ENCODE measurements at places on chromosomes 7 and 10.
A peak's percentile ranks its signal among the peaks of the same experiment; 100 is the strongest.

DNA sequence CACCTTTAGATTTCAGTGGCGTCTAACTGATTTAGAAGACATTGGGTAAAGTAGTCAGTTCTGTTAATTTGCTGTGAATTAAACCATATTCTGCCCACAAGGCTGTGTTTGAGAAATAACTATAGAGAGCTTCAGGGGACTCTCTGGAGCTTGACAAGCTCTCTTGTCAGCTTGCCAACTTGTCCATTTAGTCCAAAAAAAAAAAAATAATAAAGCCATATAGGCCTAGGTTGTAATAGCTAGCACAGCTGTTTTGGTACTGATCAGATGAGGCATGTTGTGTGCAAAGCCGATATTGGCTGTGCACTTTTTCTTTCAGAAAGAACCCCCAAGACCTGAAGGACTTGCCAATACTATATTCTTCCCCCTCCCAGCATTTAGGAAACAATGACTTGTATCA lies 20.2 kb upstream of the ZNF282 start:
- DNase-seq: no peak

DNA sequence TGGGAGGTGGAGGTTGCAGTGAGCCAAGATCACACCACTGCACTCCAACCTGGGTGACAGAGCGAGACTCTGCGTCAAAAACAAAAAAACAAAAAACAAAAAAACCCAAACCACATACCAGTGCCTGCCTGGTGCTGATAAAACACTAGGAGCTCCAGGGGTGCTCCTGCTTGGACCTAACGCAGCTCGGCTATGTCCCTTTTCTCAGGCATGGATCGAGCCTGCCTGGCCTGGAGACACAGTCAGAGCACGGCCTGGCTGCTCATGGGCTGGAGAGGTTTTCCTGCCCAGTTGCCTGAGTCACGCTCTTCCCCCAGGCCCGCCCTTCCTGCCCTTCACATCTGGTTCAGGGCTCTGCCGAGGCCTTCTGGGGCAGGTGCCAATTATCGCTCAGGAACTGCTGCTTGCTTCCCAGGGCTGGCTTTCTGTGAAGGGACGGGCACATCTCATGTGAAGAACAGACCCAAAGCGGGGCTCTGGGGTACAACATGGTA lies 12.6 kb upstream of the NPFFR1 start:
- peak; percentile 87 for DNase-seq

DNA sequence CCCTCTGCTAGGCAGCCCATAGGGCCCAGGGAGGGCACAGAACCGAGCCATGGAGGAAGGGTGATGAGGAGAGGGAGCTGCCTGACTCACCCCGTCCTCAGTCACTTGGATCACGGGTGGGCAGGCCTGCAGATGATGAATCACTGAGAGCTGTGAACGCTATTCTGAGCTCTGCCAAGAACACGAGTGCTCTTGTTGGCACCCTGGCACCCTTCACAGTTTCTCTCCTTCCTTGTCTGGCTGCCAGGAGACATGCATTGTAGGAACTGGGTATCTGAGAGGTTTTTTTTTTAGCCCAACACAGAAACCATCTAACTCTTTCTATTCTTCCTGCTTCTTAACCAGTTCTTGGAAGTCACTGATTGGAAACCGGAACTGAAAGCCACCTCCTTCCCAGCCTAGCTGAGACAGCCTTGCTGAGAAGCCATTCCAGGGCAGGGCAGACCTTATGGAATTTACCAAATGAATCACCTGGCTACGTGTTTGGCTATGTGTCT lies 82.1 kb downstream of the SLC37A3 start:
- no peak for DNase-seq

- DNase-seq: no peak
These were observed 52.3 kb upstream of the GJD4 start for GRCh38 chr10:35552650-35553342.

DNA sequence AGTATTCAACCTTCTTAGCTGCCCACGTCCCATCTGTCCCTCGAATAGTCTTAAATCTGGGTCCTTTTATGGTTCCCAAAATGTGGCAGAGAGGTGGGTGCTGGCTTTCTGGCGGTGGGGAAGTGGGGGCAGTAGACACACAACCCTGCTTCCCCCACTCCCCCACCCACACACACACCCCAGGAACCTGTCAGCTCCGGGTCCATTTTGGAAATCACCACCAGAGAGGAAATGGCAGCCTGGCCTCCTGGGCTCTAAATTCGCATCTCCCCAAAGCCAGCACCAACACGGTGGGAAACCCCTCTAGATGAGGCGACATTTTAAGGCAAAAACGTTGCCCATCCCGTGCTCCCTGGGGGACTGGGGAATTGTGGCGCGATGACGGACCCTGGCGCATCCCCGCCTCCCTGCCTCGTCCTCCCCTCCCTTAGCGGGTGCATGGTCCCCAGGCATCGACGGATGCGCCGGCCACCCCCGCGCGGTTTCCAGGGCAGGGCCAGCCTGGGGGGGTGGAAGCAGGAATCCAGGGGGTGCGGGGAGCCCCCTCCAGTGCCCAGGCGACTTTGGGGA lies 702 bp downstream of the TMEM130 start:
- no peak for DNase-seq

DNA sequence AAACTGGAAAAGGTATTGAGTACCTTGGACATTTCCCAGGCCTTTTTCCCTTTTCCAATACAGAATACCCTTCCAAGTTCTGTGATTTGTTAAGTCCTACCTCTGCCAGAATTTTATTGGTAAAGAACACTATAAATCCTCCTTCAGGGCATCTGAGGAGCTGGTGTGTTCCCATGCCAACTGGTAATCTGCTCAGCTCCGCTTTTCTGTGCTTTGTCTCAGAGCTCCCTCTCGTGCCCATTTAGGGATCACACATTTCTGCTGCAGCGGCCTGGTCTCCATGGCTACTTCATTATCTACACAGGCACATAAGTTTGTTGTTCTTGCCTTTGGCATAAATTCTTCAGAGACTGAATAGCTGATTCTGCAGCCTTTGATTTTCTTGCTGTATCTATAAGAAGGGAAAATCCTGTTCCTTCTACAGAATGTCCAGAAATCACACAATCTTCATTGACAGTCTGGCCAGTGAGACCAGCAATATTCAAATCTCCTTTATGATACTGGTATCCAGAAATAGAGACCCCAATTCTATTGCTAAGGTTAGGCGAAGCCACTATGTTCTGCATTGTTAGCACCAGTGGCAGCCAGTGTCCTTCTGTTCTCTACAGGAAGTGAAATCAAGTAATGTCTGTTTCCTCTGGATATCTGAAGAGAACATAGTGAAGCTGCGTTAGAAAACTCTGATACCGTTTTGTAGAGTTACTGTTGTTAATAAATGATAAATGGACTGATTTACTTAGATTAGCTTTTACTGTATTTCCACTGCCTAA lies 51.9 kb downstream of the DENND11 start:
- peak; percentile 81 for DNase-seq

GRCh38 chr7:44373418-44373740 lies 48.0 kb upstream of the CAMK2B start:
- no peak for DNase-seq

- DNase-seq: peak; percentile 47
These were observed 39.5 kb downstream of the DIP2C start for GRCh38 chr10:649798-650440.

- DNase-seq: no peak
These were observed 23.4 kb downstream of the HYCC1 start for GRCh38 chr7:22990588-22990949.

DNA sequence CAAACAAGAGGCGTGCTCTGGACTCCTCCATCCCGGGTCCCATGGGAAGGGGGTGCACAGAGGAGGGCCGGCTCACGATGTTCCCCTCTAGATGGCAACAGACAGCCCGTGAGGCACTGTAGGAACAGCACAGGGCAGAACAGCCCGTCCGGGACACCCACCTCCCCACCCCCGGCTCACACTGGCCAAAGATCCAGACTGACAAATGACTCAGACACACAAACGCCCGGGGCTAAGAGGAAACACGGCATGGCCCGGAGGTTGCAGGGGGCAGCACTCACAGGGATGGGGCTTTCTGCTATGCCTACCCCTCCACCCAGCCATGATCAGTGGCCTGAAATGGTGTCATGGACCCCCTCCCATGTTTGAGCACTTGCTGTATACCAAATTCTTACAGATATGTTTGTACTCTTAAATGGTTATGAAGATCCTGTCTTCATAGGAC lies 4.9 kb upstream of the ELN start:
- peak; percentile 62 for DNase-seq

DNA sequence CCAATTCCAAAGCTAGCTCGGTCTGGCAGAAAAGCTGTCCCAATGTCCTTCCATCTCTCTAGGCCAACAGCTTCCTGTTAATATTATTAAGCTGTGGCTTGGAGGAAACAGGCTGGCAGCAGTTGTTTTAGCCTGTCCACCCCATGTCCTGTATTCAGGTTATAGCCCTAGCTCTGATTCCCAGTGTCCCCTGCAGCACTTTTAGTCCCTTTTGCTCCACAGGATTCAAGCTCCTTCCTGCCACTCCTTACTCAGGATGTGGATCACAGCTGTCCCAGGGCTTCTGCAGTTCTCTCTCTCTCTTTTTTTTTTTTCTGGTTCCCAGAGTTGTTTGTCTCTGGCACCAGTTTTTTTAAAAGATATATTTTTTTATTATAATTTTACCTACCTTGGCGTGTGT lies 85.2 kb downstream of the PPP1R17 start:
- DNase-seq: peak; percentile 20

DNA sequence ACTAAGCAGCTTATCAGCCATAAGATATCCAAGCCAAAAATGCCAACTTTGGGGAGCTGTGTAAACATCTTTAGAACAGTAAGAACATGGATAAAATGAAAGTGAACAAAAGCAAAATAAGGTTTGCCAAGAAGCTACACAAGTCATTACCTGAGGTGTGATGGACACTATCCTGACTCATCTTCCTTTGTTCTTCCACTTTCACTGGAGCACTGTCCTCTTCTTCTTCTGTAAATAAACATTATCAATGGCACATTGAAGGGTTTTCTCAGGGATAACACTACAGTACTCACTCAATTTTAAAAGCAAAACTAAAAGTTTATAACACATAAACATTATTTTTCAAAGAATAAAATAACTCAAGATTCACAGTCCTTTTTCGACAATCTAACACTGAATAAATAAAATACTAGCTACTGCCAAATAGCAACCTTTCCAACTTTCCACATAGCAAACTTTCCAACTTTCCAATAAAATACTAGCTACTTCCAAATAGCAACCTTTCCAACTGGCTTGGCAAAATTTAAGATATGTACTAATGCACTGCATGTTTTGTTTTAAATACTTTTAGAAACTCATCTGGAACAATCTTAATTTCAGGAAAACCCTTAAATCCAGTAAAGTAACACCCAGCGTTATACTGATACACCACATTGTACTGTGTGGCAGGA lies 174.1 kb downstream of the SKAP2 start:
- DNase-seq: no peak

DNA sequence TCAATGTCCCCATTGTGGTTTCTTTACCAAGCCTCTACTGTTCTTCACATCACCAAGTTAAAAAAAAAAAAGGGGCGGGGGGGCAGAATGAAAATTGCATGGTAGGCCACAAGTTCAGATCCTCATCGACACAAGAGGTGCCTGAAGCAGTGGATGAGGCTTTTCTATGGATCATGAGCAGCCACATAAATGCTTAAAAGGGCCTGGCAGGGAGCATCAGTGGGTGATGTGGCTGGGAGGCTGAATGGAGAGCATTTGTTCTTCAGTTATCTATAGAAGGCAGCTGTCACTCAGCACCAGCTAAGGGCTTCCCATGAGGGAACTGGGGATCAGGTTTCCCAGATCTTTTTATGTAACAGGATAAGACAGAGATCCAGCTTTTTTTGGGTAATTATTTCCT lies 117.9 kb downstream of the CFTR start:
- no peak for DNase-seq

- no peak for DNase-seq
These were observed 2.2 kb downstream of the BBIP1 start for GRCh38 chr10:110916554-110917346.

DNA sequence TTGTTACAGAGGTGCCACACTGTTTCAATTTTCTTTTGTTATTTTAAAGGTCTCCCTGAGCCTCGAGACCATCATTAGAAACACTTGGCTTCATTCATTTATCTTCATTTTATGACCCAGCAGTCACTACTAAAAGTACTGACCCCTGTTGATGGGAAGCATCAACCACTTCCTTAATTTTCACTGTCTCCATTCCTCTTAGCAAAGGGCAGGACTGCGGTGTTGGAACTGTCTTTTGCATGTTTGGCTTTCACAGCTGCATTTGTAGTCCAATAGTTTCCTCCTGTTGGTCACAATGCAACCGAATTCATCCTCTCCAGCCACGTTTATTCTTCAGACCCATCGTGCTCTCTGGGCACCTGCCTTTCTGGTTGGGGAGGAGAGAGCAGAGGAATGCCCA lies 46.7 kb upstream of the PDZD8 start:
- no peak for DNase-seq
